ENCODE measurements at places on chromosomes 2 and 18.

DNA sequence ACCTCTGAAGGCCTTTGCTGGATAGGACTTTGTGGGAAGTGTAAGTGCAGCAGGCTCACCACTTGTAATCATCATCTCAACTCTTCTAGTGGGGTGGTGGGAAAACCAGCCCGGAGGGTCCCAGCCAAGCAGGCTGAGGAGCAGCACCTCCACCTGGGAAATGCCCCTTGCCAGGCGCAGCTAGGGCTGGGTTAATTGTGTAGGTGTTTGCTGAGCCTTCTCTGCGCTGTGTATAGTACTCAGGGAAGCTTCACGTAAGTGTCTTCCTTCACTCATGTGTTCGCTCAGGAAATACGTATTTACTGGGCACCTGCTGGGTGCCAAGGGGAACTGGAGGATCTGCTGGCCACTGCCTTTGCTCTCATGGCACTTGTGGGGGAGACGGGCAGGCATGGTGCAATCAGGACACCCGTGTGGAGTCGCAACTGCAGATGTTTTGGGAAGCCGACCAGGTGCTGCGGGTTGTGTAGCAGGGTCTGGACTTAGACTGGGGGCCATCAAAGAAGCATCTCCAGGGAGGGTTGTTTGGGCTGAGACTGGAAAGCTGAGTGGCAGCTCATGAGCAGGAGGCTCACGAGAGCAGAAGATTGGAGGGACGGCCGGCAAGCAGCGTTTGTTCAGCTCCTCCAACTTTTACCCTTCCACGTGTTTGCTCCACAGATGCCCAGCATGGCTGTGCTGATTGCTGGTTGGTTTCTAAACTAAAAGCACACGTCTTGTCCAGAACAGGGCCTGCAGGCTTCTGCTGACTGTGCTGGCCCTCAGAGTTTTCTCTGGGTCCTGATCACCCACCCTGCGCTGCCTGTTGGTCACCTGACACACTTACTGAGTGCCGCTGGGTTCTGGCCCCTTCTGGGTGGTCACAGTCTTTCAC lies 164.6 kb downstream of the LDLRAD4 start:
- DNase-seq = no peak

DNA sequence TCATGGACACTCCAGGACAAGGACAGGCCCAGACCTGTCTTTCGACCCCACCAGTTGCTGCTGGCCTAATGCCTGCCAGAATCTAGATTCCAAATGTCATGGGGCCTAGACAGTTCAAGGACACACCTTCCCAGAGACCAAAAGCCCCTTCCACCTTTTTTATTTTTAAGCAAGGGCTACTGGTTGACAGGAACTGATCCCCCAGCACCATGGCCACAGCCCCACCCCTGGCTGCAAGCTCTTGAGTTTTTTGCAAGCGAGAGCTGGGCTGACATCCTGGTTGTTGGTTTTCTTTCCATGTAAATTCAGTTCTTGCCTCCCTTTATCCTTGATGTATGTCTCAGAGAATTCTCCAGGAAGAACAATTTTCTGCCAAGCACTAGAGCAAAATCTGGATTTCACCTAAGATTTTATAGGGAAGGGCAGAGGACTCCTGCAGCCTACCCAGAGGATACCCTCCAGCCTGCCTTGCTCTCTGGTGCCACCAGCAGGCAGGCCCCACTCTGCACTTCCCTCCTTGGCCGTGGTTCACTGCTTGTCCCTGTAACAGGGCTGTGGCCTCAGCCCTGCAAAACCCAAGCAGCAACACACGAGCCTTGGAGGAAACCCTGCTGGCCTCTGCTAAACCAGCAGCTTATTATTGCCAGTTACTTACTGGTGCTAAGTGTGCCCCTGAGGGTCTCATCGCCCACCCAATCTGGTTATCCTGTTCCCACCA lies 97.7 kb downstream of the TWIST2 start:
- no peak for DNase-seq

DNA sequence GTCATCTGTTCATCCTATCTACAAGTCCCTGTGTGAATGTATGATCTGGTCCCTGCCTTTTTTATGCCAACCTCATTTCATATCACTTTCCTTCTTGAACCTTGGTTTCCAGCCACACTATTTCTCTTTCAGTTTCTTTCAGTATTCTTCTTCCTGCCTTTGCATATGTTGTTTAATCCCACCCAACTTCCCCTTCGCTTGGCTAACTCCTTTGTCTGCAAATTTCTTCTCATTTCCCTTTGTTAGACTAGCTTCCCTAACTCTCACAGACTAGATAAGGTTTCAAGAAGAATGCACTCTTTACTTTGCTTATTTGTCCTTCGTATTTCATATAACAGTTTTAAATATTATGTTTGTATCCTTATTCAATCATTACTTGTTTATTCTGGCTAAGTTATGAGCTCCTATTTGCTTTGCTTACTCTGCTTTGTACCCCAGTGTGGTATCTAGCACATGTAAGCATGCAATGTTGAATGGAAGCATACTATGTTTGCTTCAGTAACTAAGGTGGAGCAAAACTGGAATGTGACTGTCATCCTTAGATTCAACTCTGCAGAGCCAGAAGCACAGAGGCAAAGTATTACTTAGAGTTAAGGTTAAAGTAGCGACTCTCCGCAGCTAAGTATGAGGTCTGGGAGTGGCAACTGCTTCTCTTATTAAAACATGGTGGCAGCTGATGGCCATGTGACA lies 681.3 kb downstream of the CPS1 start:
- DNase-seq = no peak

DNA sequence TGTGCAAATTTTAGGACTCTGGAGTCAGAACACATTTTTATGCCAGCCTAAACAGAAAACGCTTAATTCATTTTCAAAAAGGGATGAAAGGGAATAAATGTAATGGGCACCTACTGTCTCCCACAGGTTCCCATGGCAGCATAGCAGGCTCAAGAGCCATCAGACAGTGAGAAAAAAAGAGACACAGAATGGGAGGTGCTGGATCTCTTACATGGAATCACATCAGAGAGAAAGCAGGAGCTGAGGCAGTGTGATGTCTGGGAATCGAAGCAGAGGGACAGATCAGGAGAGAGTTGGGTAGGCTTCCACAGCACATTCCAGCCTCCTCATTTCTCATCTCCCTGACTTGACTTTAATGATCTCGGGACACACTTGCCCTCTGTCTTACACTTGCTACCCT lies 684.3 kb downstream of the KCNJ3 start:
- DNase-seq = no peak

- DNase-seq = no peak
Observed at GRCh38 chr2:124267794-124268193, 242.7 kb downstream of the CNTNAP5 start.

- DNase-seq = no peak
Observed at GRCh38 chr2:231189171-231189530, 9.3 kb upstream of the ARMC9 start.

GRCh38 chr2:200373231-200373630 lies 66.7 kb downstream of the SPATS2L start:
- no peak for DNase-seq

- DNase-seq = no peak
Observed at GRCh38 chr2:71834796-71835195, 312.9 kb downstream of the CYP26B1 start.

DNA sequence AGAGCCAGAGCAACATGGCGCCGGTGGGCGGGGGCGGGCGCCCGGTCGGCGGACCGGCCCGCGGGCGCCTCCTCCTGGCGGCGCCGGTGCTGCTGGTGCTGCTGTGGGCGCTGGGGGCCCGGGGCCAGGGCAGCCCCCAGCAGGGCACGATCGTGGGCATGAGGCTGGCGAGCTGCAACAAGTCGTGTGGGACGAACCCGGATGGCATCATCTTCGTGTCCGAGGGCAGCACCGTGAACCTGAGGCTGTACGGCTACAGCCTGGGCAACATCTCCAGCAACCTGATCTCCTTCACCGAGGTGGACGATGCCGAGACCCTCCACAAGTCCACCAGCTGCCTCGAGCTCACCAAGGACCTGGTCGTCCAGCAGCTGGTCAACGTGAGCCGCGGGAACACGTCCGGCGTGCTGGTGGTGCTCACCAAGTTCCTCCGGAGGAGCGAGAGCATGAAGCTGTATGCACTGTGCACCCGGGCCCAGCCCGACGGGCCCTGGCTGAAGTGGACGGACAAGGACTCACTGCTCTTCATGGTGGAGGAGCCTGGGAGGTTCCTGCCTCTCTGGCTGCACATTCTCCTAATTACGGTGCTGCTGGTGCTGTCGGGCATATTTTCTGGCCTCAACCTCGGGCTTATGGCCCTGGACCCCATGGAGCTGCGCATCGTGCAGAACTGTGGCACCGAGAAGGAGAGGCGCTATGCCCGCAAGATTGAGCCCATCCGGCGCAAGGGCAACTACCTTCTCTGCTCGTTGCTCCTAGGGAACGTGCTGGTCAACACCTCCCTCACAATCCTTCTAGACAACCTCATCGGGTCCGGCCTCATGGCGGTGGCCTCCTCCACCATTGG lies 507 bp downstream of the CNNM4 start:
- no peak for DNase-seq

- DNase-seq = no peak
Observed at GRCh38 chr2:101328474-101329007, 20.0 kb upstream of the RNF149 start.
